ENCODE measurements at places on chromosomes 7 and 10.

GRCh38 chr10:90741926-90742565 is 115.8 kb downstream of the HTR7 start:
- no peak for DNase-seq

DNA sequence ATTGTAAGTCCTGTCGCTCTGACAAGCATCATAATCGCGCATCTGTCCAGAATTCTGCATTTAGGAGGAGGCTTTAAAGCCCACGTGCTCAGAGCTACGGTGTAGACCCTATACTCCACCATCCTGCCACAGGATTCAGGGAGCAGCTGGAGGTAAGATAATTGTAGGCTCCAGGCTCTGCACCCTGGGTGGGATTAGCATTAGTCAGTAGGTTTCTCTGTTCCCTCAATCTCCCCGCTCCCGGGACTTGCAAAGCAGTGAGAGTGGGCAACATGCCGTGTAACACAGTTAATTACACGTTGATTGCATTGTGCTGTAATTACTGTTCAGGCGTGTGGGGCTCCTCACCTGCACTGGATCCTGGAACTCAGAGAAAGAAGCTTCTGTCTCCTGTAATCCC is 89.3 kb upstream of the CUX1 start:
- DNase-seq, result no peak

DNA sequence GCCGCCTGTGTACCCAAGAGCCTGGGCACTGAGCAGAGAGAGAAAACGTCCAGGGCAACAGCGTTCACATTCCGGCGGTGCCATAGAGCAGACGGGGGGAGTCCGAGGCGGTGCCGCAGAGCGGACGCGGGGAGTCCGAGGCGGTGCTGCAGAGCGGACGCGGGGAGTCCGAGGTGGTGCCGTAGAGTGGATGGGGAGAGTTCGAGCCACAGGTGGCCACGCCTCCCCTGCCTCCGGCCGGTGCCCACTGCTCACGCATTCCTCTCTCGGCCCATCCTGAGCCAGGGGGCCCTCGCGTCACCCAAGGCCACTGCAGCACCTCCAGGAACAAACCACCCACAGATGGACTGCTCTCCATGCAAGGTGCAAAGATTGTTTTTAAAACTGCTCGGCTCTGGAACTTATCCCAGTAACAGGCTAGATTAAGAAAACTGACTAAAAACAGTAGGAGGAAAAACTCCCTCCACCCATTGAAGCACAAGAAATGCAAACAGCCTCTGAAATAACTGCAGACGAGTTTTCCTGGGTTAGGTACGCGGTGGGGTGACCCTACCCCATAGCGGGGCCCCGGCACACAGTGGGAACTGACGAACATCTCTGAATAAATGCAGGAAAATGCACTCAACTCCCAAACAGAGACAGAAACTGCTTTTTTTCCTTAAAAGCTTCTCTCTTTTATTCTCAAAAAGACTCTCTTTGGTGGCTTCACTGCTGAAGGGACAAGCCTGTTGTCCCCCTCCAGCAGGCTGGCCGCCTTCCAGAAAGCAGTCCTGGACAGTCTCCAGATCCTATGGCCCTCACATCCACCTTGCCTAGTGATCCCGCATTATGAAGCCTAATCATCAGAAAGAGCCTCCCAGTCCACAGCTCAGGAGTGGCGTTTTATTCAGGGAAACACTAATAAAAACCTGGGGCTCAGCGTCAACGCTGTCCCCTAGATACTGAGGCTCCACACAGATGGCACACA is 55.9 kb downstream of the DIP2C start:
- no peak for DNase-seq

DNA sequence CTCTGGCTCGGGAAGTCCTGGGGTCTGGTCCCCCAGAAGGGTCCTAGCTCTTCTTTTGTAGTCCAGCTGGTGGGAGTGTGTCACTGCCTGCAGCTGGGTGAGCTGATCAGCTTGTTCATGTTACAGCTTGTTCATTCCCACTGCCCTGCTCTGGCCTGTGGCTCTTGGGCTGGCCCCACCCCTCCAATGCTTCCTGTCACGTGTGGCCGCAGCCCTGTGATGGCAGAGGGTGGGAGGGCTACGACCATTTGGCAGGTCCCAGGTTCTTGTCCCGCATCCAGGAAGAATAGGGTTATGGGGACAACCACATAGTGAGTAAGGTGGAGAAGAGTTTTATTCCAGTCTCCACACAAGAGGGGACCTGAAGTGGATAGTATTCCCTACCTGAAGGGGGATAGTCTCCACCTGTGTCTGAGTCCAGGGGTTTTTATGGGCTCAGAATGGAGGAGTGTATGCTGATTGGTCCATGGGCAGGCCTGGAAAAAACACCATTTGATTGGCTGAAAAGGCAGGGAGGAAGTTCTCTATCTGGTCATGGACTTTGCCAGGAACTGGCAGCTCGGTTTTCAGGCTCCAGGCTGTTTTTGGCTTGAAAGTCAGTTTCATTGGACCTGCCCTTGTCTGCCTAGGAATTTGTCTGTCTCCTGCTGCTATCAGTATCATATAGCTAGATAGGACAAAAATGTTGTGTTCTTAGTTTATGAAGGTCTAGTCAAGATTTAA is 13.1 kb downstream of the SDHAF3 start:
- DNase-seq, result no peak

GRCh38 chr10:104232613-104233102 is 494 bp upstream of the CFAP43 start:
- DNase-seq, result no peak

DNA sequence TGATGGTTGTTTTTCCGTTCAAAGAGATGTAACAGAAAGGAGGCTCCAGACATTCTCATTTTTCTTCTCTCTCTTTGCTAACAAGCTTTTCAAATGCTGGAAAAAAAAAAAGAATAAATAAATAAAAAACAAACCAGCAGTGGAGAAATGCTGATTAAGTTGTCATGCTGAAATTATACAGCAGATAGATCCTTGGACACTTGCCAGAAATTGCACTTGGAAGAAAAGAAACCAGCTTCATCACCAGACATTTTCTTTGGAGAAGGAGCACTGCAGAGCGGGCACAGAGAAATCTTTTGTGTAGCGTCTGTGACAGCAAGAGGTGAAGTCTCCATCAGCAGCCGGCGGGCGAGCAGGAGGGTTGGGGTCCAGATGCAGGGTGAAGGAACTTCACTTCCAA is 55.8 kb downstream of the CLRN3 start:
- no peak for DNase-seq

DNA sequence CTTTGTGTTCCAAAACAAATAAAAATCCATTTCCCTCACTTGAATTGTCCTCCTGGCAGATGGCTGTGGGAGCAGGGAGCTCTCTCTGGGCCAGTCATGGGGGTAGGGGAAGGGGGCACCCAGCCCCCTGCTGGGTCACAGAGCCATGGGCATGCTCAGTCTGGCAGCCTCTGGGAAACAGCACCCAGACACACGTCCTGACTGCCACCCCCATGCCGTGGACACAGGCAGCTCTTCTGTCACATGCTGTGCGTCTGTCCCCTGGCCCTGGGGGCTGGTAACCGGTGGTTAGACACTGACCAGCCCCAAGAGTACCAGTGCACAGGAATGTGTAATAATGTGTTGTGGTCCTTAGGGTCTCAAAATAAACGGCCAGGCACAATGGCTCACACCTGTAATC is 47.0 kb downstream of the RASGEF1A start:
- no peak for DNase-seq

GRCh38 chr7:114819616-114820362 is 102.1 kb upstream of the MDFIC start:
- DNase-seq, result no peak

GRCh38 chr10:37975401-37975991 is 951 bp downstream of the ZNF25 start:
- no peak for DNase-seq

DNA sequence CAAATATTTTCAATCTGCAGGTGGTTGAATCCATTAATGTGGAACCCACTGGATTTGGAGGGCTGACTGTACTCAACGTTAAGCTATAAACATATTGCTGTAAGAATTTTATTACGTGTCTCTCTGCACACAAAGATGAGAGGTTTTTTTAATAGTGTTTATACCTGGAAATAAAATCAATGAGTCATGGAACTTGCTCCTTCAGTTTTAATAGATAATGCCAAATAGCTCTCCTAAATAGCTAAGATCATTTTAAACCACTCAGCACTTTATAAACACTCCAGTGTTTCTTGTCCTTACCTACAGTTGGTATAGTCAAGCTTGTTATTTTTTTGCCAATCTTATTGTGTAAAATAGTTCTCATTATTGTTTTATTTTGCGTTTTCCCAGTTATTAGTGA is 455.6 kb upstream of the FZD8 start:
- no peak for DNase-seq

- no peak for DNase-seq
These were observed 20.9 kb downstream of the MORN4 start for GRCh38 chr10:97612386-97612785.

DNA sequence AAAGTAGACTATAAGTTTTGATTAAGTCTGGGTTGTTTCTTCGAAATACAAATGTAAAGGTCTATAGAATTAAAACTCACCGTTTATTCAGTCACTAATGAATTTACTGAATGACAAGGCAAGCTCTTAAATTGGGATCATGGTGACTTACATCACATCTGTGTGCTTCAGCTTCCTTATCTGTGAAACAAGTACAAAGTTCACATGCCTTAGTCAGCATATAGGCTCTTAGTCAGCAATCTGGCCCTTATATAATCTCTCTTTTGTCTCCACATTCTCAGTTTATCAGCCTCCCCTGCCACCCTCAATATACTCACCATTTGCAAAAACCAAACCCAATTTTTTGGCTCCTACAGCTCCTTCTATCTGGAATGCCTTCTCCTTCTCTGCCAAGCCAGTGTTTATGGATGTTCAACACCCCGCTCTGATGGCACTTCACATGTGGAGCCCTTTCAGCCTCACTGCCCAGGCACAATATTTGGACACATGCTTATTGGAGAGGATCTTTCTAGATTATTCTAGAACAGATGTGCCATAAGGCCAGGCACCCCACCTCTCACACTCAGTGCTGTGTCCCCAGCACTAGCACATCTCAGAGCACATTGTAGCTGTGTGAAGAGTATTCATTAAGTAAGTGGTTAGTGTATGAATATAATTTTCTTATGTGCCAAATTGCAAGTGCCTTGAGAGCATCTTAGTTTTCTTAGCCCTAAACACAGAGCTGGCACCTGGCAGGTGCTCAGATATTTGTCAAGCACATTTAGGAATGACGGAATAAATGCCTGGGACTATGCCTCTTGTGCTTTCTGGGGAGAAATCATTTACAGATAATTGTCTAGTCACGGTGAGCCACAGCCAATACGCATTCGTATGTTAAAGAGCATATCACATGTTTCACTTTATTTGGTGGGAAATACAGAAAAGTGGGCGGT is 9.8 kb upstream of the LAMB1 start:
- no peak for DNase-seq

GRCh38 chr7:140661124-140661523 is 11.6 kb upstream of the ADCK2 start:
- DNase-seq, result no peak

- DNase-seq, result no peak
These were observed 188.4 kb upstream of the CACNA2D1 start for GRCh38 chr7:82631998-82632397.

DNA sequence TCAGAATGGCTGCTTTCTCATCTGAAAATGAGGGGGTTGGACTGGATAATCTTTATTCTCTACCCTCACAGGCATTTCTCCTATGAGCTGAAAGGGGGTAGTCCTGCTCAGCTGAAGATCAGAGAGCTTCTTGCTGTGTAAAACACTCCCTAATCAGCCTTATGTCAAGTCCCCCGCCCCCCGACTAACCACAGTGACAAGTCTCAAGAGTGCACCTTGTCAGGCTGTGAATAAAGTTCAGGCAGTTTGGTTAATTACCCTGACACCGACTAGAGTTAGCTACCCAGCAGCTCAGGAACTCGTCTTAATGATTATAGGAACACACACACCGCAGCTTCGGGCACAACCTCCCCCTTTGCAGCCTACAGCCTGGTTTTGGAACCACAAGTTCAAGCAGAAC is 513.7 kb downstream of the RPS24 start:
- no peak for DNase-seq

DNA sequence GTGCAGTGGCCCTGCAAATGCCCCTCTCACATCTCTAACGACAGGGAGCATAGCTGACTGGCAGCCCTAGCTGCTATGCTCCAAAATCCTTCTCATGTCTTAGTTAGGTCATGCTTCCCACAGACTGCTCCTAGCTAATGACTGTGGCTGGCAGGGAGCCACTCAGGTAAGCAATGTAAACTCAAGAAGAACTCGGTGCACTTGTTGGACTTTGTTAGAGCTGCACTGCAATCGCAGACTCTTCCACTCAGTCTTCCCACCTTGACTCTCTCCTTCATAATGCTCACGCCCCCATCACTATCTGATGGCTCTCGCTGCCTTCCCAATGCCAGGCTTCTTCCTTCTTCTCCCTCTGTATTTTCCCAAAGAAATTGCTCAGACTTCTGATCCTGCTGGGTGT is 24.0 kb downstream of the OR9A2 start:
- no peak for DNase-seq

- no peak for DNase-seq
These were observed 129.0 kb upstream of the AGR3 start for GRCh38 chr7:17010637-17011300.

DNA sequence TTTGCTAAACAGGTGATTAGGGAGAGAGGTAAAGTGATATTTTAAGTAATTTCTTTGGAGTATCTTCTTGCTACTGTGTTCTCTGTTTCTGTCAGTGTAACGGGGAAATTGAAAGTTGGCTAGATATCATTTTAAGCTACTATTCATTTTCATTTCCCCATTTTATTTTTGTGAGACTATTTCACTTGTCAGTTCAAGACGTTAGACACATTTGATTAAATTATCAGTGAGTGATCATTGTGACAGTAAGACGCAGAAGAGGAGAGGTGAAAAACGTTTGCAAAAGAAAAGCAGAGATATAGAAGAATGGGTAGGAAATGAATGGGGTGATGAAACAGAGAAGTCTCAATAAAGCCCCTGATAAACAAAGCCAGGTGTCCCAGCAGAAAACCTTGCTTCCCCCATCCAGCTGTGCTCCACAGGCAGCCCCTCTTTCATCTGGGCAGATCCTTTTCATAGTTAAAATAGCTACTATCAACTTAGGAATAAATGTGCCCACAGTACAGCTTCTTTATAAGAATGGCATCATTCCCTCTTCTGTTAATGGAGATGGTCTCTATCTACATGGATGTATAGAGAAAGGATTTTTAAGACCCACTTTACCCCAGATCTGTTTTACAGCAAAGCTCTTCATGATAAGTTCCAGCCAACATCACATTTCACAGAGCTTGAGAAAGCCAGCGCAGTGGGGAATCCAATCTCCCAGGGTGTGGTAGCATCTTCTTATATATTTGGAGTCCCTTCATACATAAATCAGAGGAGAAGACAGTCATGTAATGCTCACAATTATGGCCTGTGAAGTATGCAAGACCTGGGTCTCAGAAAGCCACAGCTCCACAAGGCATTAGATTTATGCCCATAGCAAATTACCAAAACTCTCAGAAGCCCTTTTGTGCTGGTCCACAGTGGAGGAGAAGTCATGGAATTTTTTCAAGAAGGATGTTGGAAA is 138.1 kb upstream of the ITGB1 start:
- DNase-seq, result no peak

DNA sequence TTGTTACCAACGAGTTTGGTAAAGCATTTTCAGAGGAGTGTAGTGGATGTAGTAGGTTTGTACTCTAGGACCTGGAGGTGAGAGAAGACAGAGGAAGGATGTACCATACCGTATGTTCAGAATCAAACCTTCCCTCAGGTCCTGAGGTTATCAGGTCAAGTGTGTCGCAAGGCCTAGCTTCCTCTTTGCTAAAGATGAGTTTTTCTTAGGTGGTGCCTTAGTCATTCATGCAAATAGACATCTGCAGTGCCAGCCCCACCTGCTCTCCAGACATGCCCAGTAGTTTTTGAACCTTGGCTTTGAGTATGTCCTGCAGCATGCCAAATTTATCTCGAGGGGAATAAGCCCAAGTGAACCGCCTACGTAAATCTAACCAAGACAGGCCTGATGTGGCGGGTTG is 71.3 kb downstream of the HDAC9 start:
- no peak for DNase-seq

Data from T-cell (primary cell).